ELF-1 (cell line): ENCODE measurements at places on chromosomes 6 and 20.
A peak's percentile ranks its signal among the peaks of the same experiment; 100 is the strongest.

DNA sequence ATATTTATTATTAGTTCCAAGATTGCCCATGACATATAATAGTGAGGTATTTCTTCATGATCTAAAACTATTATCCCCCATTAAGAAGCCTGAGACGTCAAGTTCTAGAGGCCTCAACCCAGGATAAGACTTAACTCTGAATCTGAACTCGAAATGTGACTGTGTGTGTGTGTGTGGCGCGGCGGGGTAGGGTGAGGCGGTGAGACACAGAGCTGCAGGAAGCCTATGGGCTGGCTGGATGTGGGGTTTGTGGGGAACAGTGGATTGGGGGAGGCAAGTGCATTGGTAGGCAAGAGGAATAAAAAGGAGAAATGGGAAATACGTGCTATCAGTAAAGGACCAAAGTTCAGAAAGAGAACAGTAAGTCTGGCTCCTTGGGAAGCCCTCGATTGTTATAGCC, 66.5 kb upstream of the RNF146 start:
- no peak for DNase-seq

GRCh38 chr20:20743511-20744169, 31.2 kb upstream of the RALGAPA2 start:
- peak; percentile 59 for DNase-seq

GRCh38 chr20:22578221-22579118, 5.9 kb downstream of the FOXA2 start:
- no peak for DNase-seq

GRCh38 chr6:4174042-4174441, 38.7 kb upstream of the ECI2 start:
- no peak for DNase-seq

- no peak for DNase-seq
Measured at GRCh38 chr6:28585335-28585734, 59.7 kb downstream of the GPX5 start.

DNA sequence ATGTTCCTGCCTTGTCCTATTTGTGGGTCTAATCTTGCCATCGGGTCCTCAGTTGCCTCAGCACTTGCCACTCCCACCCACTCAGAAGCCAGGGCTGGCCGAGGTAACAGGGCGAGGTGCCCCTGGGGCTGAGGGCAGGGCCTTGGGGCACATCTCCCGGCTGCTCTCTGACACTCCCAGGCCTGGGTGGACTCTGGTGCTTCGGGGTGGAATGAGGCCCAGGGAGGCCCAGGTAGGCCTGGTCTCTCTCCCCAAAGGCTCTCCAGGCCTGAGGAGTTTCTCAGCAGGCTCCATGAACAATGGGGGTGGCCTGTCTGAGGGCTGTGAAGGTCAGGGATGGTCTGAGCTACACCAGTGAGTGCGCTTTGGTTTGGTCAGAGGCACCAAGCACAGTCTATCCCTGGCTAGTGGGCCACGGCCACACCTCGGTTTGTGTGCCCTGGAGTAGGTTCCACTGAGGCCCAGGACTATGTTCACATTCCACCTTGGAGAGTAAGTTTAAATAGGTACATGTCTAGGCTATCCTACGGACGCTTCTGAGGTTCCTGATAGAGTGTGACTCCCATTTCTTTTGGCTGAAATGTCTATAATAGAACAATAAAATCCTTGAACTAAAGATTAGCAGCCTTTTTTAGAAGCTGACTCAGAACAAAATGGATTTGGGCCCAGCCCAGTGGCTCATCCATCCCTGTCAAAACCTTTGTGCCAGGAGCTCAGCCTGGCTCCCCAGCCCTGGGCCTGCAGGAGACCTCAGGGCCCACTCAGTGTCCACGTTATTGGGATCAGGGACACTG, 78.8 kb downstream of the SLC24A3 start:
- no peak for DNase-seq

GRCh38 chr6:137283940-137284810, 65.0 kb upstream of the IFNGR1 start:
- no peak for DNase-seq

- no peak for DNase-seq
Measured at GRCh38 chr6:33577106-33577535, 3.0 kb downstream of the BAK1 start.

DNA sequence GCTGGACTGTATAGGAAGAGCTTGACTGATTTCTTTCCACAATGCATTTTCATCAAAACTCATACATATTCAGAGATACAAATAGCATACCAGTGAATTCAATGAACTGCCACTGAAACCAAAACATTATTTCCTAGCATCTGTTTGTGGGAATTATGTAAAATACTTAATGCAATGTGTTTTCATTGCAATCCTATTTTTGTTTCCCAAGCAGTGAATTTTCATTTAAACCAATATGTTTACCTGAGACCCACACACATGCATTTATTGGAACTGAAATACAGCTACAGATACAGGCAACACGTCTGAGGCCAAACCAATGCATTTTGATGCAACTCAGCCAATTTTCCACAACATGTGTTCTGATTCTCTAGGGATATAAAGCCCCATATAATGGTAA, 33.2 kb upstream of the TFAP2A start:
- DNase-seq, result no peak

GRCh38 chr6:150764334-150765066, 101.0 kb upstream of the MTHFD1L start:
- no peak for DNase-seq

GRCh38 chr6:44157152-44157521, 1.5 kb upstream of the CAPN11 start:
- no peak for DNase-seq

DNA sequence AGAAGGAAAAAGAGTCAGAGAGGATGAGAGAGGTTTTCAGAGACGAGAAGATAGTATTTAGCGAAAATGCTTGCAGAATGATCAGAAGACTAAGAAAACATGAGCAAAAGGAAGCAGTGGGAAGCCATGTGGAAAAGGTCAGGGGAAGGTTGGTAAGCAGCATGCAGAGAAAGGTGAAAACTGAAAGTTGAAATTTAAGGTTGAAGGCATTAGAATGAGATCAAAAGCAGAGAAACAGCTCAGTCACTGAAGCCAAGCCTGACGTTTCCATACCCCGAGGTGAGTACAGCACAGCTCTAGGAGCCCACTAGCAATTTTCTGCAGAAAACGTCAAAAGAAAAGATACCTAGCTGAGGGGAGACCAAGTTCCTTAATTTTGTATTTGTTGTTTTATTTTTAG, 19.1 kb upstream of the TFB1M start:
- DNase-seq, result no peak

GRCh38 chr6:145699462-145699861, 35.9 kb downstream of the EPM2A start:
- no peak for DNase-seq

GRCh38 chr6:106098383-106099234, 12.5 kb downstream of the PRDM1 start:
- no peak for DNase-seq

GRCh38 chr20:7540923-7541322, 399.3 kb downstream of the HAO1 start:
- no peak for DNase-seq

GRCh38 chr6:17490724-17491123, 97.3 kb downstream of the CAP2 start:
- no peak for DNase-seq

- DNase-seq, result no peak
Measured at GRCh38 chr20:25535762-25536161, 49.6 kb downstream of the NINL start.

- DNase-seq, result no peak
Measured at GRCh38 chr20:20969701-20970280, 136.4 kb downstream of the LINC00237 start.

DNA sequence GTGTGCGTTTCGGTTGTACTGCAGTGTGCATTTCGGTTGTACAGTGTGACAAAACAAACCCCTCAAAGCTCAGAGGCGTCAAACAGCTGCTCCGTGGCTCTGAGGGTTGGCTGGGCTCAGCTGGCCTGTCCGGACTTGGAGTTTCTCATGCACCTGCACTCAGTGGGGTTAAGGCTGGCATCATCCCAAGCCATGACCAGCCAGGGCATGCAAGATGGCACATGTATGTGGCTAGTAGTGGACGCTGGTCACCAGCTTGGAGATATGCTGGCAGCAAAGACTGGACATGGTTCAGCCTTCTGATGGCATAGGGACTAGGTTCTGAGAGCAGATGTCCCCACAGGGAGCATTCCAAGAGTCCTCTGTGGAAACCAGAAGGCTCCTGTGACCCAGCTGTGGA, 187.2 kb downstream of the CDH4 start:
- DNase-seq, result no peak

DNA sequence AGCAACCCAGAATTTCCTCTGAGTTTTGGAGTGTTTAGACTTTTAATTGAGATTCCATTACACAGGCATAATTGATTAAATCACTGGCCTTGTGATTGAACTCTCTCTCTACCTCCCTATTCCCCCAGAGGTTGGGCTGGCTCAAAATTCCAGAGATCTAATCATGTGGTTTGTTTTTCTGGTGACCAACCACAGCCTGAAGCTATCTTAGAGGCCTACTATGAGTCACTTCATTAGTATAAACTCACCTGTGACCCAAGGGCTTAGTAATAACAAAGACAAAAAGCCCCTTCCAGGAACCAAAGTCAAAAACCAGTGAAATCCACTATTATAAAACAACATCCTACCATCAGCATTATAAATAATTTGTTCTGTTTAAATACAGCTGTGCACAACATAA, 992.5 kb upstream of the CITED2 start:
- peak; percentile 72 for DNase-seq

- DNase-seq, result no peak
Measured at GRCh38 chr6:126784161-126784790, 334.2 kb upstream of the RSPO3 start.

DNA sequence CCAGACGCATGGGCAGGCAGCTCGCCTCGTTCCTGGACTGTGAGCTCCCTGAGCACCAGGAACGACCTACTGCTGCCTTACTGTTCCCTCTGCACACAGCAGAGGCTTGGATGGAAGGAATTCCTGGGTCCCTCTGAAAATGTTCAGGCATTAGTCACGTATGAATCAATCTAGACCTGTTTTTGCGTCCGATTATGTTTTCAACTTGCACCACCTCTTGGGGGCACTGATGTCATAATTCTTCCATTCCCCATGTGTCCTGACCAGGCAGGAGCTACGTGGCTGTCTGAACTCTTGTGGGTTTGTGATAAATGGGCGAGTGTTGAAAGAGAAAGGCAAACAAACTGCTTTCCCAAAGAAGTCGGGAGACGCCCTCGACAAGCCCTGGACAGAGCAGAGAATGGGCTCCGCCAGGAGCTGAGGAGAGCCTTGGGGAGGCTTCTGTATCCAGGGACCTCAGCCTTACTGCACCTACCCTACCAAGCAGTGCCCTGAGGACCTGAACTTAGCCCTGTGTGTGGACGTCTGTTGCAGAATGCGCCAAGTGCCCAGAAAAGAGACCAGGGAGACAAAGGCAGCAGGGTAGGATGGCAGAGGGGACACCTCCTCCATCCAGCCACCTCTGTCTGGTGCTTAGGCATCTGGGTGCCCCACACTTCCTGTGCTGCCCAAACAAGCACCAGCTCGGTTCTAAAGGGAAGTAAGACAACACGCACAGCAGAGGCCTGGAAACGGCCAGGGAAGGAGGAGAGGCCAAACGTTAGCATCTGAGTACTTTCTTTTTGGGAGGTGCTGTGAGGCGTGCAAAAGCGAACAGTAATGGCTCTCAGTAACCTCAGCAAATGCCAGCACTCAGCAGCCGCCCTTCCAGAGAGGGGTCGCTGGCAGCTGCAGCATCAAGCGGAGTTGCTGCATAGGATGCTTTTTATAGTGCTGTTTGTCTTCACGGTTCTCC, 124.2 kb downstream of the LY86 start:
- DNase-seq, result no peak

GRCh38 chr20:25207149-25207959, 11.8 kb downstream of the ENTPD6 start:
- DNase-seq, result no peak

- no peak for DNase-seq
Measured at GRCh38 chr6:142781129-142781528, 163.8 kb downstream of the HIVEP2 start.

DNA sequence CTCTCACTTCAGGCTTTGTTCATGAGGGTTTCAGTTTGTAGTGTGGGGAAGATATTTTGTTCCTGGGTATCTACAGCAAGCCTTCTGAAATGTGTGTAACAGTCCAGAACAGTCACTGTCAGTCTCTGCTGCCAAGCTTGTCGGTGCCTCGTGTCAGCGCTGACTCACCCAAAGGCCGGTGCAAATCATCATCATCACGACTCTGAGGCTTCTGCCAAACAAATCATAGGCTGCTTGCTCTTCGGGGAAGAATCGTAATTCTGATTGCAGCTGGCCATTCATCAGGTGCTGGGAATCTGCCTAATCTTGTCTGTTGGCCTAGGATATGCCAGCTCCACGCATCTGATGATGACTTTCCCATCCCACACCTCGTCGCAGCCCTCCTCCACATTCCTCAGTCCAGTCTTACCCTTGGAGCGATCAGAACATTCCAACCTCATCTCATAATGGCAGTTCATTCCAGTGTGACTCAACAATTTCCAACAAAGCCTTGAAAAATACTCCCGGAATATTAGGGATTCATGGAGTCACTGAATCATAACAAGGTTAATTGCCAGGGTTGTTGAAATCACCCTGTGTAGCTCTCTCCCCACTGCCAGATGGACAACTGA, 40.9 kb downstream of the ALDH8A1 start:
- peak; percentile 21 for DNase-seq

GRCh38 chr6:169230322-169230665, 23.4 kb downstream of the THBS2 start:
- DNase-seq, result no peak

GRCh38 chr6:166638573-166638964, 11.5 kb upstream of the RPS6KA2 start:
- DNase-seq, result no peak

DNA sequence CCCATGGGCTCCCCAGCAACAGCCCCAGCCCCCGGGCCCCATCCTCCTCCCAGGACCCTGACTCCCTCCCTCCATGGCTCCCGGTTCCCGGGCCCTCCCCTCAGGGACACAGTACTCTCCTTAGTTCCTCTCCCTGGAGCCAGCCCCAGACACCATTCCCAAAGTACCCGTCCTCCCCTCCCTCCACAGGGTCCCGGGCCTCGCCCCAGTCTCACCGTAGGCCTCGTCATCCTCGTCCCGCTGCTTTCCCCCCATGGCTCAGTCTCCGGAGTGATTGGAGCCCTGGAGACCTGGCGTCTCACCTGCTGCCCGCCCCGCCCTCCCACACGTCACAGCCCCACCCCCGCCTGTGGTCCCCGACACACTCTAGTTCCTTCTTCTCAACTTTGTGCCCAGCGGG, at the start of gene SLC44A4:
TSS of gene SLC44A4 (minus strand) at position 272 of the 400 bp plus-strand sequence. CDS start at position 255, 17 bp downstream.
- DNase-seq, result no peak

DNA sequence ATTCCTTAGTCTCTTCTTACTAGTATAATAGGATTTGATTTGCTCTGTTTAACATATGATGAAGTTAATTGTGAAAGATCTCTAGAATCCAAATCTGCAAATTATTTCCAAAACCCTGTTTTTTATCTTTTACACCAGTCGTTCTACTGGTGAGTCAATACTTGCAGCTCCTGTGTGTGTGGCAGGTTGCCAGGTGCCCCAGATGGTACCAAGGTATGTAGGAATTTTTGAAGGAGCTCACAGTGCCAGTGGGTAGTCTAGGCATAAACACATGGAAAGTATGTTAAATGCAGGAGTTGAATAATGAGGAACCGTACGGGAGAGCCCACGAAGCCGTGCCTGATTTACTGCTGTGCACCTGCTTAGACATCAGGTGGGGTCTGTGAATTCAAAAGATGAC, 192.2 kb downstream of the FARS2 start:
- DNase-seq, result no peak

GRCh38 chr6:128167552-128167951, 266.7 kb upstream of the THEMIS start:
- no peak for DNase-seq

GRCh38 chr6:114955363-114955762, 612.5 kb upstream of the HS3ST5 start:
- DNase-seq, result no peak

GRCh38 chr6:2859185-2859700, 17.6 kb upstream of the SERPINB1 start:
- no peak for DNase-seq
